CD4-positive, alpha-beta T cell treated with Interferon gamma for 1 hour (primary cell): ENCODE measurements at places on chromosomes 1 and 21.

DNA sequence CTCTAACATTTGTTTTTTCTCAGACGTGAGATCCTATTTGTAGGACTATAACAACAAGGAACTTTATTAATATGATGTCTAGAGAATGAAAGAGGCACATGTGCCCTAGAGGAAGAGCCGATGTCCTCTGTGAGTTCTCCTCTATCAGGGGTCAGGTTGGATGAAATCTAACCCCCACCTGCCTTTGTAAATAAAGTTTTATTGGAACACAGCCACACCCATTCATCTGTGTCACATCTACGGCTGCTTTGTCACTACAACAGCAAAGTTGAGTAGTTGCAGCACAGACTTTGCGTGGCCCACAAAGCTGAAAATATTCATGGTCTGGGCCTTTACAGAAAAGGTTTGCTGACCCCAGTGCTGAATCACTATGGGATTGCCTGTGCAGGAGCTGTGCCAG is 571 bp upstream of the CAPN9 start:
- DNase-seq, result no peak

GRCh38 chr1:49424782-49425181 is 599.0 kb downstream of the AGBL4 start:
- no peak for DNase-seq

DNA sequence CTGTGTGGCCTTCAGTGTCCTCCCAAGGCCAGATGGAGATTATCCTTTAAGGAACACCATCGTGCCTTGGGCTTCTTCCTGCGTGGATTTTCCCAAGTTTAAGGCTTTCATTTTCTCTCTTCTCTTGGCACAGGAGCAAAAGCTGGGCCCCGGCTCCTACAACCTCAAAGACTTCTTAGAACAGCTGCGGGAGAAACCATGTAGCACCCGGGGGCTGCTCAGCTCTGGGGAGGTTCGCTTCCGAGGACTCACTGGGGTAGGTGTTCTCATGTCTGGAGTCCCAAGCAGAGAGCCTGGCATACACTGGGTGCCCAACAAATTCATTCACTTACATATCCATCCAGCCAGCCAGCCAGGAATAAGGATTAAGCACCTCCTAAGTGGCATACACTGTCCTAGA is 6.6 kb upstream of the TTC22 start:
- DNase-seq, result no peak

DNA sequence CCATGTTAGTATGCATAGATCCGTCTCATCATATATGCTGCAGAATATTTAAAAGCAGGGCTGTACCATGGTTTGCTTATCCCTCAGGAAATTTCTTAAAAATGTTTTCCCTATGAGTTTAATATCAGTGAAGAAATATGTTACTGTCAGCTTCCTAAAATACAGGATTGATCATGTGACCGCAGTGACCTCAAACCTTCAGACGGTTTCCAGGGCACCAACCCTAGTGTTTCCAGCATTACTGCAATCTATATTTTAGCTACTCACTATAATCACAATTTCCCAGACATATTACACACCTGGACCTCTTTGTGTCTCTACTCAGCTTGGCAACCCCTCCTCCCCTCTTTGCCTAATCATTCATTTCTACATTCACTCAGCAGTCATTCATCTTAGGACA is 7.7 kb upstream of the SDHB start:
- DNase-seq, result no peak

DNA sequence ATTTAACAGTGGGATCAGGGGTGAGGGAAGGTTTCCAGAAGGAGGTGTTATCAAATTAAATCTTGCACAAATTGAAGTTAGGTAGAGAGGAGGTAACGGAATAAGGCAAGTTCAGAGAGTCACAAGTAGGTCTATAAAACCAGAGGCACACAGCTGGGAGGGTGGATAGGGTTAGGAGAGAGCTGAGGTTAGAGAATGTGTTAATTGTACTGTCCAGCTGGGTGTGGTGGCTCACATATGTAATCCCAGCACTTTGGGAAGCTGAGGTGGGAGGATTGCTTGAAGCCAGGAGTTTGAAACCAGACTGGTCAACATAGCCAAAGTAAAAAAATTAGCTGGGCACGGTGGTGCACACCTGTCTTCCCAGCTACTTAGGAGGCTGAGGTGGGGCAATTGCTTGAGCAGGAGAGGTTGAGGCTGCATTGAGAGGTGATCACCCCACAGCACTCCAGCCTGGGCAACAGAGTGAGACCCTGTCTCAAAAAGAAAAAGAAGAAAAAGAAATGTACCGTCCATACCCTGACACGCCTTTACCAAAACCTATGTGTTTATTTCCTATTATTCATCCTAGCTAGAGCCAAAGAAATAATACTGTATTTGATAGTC is 20.2 kb downstream of the SPATA45 start:
- DNase-seq, result no peak

- DNase-seq, result no peak
Observed at GRCh38 chr1:28512058-28512611, 6.3 kb downstream of the RCC1 start.

DNA sequence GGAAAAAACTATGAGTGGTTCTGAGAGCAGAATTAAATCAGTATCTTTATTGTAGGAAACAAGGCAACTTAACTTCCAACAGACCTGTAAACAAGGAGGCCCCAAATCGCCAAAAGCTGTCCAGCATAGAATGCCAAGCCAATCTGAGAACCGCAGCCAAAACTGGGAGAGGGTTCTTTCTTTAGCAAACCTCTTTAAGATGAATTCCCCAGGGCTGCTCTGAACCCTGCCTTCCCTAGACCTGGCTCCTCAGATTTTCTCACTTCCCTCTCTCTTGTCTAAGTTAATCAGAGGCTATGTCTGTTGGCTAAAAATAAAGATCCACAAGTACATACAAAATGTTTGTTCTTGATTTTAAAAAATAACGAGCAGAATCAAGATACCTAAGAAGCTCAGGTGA is 141.4 kb downstream of the SMYD3 start:
- DNase-seq, result no peak

- DNase-seq, result no peak
Observed at GRCh38 chr1:109040627-109040988, 1.3 kb downstream of the WDR47 start.

DNA sequence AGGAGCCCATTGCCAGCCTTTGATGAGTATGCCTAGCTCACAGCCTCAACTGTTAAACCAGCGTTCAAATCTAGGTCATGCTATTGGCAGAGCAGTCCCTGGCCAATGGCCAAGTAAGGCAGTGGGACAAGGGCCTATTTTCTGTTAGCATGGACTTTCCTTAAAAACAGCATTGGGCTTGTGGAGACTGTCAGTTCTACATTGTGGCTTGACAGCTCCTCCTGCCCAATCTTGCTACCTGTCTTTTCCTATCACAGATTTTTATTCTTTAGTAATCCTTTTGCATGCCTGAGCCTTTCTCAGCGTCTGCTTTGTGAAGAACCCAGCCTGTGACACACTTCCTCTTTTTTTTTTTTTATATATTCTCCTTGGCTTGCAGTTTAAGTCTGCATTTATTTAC is 56.4 kb downstream of the DIP2A start:
- no peak for DNase-seq

GRCh38 chr1:201594575-201595245 is 55.8 kb downstream of the NAV1 start:
- DNase-seq, result no peak

DNA sequence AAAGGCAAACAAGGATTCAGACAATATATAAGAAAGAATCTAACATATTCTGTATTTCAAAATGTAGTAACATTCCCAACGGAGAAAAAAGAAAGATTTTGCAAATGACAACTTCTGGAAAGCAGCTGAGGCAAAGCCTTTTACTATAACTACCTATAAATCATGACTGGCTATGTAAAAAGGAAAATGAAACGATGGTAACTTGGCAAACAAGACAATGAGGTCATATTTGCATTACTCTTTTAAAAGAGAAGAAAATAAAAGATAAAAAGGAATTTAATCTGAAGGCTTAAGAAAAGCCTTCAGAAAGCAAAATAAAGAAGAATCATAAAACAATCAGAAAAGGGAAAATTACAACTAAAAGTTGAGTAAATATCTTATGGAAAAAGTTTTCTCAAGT is 25.1 kb upstream of the ASPM start:
- DNase-seq, result no peak

DNA sequence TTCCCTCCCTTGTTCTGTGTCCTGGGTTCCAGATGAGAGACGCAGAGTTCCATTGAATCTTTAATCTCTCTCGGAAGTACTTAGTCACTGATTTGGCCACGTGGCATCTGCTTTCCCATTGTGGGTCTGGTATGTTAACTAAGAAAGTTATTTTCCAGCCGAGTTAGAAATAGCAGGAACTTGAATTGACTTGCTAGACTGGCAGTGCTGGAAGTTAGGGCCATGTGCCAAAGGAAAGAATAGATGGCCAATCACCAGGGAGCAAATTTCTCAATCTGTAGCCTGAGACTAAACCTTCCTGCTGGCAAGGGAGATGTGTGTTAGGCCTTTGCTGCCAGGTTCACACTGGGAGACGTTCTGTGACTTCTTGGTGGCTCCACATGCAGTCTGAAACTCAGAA is 24.2 kb upstream of the SLFNL1 start:
- no peak for DNase-seq
